ENCODE measurements at places on chromosomes 3 and 15.

GRCh38 chr15:96345560-96346399, 15.3 kb downstream of the NR2F2 start:
- no peak for DNase-seq

- DNase-seq = no peak
Measured at GRCh38 chr3:15438983-15439382, 11.6 kb downstream of the EAF1 start.

GRCh38 chr3:197038679-197039462, 9.3 kb upstream of the MELTF start:
- no peak for DNase-seq

- DNase-seq = no peak
Measured at GRCh38 chr3:141440942-141441341, 45.9 kb upstream of the RASA2 start.

GRCh38 chr15:50458348-50459112, 34.3 kb downstream of the USP8 start:
- no peak for DNase-seq

- DNase-seq = no peak
Measured at GRCh38 chr3:194206320-194206719, 70.4 kb downstream of the HES1 start.
